Stimulated activated CD4-positive, alpha-beta T cell treated with anti-CD3 and anti-CD28 coated beads, Interleukin-2, amount 100 ng/mL, for 24 hours (primary cell): ENCODE measurements at places on chromosomes 2 and 18.

- no peak for DNase-seq
Measured at GRCh38 chr2:53036196-53036595, 731.4 kb upstream of the CHAC2 start.

- DNase-seq: no peak
Measured at GRCh38 chr2:232322560-232323327, 55.8 kb upstream of the ALPP start.

- DNase-seq: no peak
Measured at GRCh38 chr2:20168048-20168726, 56.7 kb downstream of the SDC1 start.

- DNase-seq: no peak
Measured at GRCh38 chr2:63590626-63591408, 2.1 kb downstream of the MDH1 start.

GRCh38 chr2:23859234-23859633 lies 67.7 kb downstream of the ATAD2B start:
- no peak for DNase-seq

DNA sequence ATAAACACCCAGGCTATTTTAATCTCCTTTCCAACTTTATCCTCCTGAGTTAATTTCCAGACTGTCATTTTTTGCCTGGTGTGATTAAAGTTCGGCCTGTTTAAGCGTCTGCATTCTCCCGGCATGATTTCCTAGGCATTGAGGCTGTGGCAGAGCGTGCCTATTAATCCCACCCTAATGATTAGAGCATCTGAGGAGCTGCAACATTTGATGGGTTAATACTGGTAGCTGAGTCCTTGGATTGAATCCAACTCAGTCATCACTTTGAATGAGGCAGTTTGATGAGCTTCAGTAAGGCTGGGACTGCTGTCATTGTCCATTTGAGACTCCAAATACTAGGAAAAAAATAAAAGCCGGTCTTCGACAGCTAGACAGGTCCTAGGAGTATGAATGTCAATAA lies 882.5 kb downstream of the SLC4A3 start:
- no peak for DNase-seq

GRCh38 chr18:7945882-7946281 lies 378.8 kb downstream of the PTPRM start:
- no peak for DNase-seq

GRCh38 chr18:48815179-48815515 lies 135.6 kb downstream of the SMAD7 start:
- no peak for DNase-seq

DNA sequence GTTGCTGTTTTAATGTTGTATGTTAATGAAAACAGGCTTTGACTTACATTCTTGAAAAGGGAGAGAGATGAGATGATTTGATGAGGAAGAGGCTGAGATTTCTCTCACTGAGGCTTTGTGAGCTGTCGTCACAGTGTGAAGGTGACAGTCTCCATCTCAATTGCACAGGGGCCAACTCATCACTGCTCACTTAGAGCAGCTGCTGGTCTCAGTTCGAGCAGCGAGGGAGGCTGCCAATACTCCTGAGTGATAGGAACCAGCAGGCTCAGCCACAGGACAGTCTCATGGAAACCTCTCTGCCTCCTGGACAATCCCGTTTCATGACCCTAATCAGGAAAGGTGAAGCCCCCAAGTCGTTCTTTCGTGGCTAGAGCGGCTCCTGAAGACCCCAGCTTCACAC lies 170.7 kb upstream of the SOX11 start:
- DNase-seq: no peak

DNA sequence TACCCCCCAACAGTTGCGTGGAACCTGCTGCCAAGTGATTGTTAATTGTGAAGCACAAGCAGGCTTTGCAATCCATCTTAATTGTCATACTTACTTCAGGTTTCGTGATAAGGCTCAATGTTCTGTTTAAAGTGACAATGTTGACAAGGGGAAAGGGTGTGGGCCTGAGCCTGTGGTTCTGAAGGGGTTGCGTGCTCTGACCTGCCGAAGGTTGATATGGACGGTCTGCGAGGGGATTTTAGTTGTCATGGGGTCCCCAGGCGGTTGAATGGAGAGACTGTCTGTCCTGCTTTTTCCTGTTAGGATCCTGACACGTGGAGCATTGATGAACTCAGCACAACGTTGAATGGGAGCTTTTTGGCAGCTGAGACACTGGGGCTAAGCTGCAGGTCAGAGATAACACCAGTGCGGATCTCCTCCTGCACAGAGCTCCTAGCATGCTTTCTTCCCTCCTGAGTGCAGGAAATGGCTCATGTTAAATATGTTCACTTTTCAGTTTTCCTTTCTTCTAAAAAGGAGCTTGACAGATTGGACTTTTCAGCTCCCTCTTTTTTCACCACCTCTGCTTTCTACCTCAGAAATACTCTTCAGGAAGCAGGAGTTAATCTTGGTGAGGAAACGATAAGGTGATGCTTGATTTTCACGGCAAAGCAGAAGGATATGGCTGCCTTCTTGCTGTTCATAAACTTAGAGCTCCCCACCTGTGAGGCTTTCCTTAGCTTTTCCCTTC lies 62.9 kb upstream of the ZEB2 start:
- DNase-seq: no peak

DNA sequence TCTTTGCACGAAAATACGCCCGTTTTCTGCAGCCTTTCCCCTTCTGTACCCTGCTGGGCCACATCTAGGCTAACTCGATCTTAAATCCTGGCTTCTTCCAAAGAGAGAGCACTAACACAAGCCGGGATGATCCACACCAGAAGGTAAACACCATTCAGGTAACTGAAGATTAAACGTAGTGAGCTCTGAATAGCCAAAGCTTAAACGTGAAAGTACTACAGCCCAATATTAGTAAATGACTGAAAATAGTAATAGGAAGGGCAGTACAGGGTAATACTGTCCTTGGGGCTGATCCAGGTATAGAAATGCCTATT lies 422 bp upstream of the MRPL53 start:
- no peak for DNase-seq

- peak; percentile 65 for DNase-seq
Measured at GRCh38 chr2:117835990-117836760, 21.7 kb downstream of the DDX18 start.

- no peak for DNase-seq
Measured at GRCh38 chr2:187299122-187299906, 148.7 kb downstream of the CALCRL start.

DNA sequence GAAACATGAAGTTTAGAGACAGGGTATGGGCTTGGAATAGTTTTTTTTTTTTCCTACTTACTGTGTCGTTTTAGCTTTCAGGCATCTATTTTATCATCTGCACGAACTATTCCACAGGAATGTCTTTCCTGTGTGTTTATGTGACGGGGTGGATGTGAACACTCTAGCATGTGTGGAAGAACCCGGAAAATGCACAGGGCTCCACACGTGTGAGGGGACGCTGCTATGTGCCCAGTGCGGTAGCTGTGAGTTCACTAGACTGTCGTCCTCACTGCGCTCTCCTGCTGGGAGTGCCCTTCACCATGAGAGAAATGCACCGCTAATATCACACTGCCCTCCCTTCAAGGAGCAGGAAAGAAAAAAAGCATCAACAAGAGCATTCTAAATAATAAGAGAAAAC lies 250.8 kb upstream of the PXDN start:
- no peak for DNase-seq

GRCh38 chr2:21367421-21367820 lies 243.7 kb downstream of the TDRD15 start:
- DNase-seq: no peak

GRCh38 chr2:88735133-88735532 lies 43.7 kb downstream of the RPIA start:
- DNase-seq: no peak

- DNase-seq: no peak
Measured at GRCh38 chr2:42150159-42150558, 19.0 kb upstream of the EML4 start.

DNA sequence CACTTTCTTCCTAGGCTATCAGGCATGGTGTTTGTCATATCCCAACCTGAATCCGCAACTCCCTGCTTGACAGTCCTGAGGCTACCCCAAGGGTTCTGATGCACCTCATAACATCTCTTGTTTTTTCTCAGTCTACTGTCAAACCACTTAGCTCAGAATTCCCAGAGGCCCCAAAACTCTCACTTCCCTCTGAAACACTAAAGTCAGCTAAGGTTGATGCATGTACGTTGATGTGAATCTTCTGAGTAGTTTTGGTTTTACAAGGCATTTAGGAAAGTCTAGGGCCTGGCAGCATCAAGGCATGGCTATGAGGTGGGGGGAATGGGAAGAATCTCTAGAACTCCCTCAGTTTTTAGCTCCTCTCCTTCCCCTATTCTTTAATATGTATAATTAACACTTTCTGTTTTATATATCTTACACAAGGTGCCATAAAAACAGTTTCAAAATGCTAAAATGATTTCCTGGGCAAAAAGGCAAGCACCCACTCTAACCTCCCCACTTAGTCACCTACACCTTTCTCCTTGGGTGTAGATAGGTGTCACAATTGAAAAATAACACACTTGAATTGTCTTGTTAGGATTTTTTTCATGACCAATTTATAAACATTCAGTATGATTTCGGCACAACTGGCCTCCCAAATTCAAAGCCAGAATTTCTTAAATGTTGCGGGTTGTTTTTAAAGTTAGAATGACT lies 71.4 kb upstream of the TANK start:
- DNase-seq: no peak

GRCh38 chr2:228707846-228708245 lies 526.4 kb upstream of the SPHKAP start:
- no peak for DNase-seq

GRCh38 chr2:216927163-216927562 lies 67.3 kb upstream of the TNP1 start:
- no peak for DNase-seq

DNA sequence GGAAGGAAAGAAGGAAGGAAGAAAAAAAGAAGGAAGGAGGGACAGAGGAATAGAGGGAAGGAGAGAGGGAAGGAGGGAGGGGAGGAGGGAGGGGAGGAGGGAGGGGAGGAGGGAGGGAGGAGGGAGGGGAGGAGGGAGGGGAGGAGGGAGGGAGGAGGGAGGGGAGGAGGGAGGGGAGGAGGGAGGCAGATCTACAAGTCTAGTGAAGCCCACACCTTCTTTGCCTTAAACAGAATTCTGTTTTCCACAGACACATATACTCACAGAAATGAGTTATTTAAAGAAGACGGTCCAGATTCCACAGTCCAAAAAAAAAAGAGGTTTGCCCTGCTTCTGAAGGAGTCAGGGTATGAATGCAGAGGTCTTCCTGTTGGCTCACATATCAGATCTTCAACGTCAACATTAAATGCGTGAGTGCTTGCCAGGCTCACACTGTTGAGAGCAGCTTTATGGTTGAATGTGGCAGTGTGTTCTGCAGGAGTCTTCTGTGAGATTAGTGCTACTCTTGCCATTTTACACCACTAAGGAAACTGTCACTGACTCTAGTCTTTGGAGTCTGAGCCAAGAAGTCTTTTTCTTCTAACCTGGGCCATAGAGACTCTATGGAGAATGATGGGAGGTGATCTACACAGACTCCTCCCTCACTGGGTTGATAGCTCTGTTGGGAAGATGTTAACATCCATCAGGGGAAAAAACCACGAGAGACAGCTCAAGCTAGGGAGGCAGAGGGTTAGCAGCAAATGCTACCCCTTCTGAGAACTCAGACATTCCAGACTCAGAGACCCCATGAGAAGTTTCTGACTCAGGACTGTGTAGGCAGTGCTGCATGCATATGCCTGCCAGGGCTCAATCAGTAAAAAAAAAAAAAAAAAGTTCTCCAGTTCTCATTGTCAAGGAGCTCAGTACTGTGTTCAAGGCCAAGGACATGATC lies 23.3 kb downstream of the PAX8 start:
- no peak for DNase-seq

GRCh38 chr2:19336781-19337180 lies 21.6 kb downstream of the OSR1 start:
- DNase-seq: no peak

GRCh38 chr2:241201445-241202267 lies 13.2 kb downstream of the ANO7 start:
- DNase-seq: no peak

GRCh38 chr2:41930807-41931566 lies 116.8 kb upstream of the PKDCC start:
- no peak for DNase-seq

DNA sequence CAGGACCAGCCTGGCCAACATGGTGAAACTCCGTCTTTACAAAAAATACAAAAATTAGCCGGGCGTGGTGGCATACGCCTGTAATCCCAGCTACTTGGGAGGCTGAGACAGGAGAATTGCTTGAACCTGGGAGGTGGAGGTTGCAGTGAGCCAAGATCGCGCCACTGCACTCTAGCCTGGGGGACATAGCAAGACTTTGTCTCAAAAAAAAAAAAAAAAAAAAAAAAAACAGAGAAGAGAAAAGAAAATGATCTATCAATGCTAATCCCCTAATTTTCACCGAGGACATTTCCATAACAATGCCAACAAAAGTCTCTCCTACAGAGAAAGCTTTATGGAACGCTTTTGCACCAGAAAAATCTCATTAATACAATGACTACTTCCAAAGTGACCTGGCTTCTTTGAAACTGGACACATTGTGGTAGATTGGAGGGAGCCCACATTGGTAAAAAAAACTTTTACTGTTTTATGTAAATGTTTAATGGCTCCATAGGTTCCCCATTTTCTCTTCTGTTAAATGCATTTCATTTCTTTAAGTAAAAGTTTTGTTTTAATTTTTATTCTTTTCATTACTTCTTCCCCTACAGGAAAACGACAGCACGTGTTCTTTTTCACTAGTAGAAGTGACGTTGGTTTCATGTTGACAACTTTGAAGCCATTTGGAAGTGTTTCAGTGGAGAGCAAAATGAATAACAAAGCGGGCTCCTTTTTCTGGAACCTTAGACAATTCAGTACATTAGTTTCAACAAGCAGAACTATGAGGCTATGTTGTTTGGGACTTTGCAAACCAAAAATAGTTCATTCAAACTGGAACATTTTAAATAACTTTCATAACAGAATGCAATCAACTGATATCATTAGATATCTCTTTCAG lies 888 bp downstream of the FASTKD2 start:
- DNase-seq: no peak

DNA sequence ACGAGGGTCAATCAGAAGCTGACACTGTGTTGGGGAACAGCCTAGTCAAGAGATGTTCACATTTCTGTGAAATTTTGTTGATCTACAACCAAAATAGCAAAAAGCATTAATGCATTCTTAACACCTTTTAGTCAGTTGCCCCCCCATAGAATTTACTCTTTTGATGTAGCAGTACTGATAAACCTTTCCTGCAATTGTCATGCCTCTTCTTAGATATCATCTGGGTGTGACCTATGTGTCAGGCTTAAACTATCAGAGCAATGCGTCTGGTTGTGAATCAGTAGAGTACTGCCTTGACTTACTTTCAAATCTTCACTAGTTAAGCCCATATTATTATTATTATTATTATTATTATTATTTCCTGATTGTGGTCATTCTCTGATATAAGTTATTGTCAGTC lies 61.9 kb downstream of the GREB1L start:
- no peak for DNase-seq

DNA sequence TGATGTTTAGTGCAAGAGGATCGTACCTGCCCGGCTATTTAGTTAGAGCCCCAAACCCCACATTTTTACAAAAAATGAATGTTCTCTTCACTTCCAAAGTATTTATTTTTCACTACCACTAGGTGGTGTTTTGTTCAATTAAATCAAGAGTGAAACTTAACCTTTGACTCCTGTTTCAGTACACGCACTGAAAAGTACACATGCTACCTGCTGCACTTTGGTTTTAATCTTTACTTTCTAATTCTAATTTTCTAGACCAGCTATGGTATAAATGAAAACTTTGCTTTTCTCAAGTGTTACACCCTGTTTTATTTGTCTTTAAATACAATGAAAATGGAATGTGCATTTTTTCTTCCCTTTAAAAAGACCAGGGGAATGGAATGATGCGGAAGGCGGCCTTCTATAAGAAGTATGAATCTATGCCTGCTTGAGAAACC lies 31.4 kb upstream of the CHN1 start:
- DNase-seq: no peak

GRCh38 chr2:232611559-232612218 lies 21.7 kb upstream of the EFHD1 start:
- peak; percentile 79 for DNase-seq
